ENCODE measurements at places on chromosomes 6 and 20.

- no peak for DNase-seq
Observed at GRCh38 chr20:63057171-63058117, 50.7 kb upstream of the BHLHE23 start.

GRCh38 chr6:106508834-106509233, 120.5 kb downstream of the RTN4IP1 start:
- no peak for DNase-seq

DNA sequence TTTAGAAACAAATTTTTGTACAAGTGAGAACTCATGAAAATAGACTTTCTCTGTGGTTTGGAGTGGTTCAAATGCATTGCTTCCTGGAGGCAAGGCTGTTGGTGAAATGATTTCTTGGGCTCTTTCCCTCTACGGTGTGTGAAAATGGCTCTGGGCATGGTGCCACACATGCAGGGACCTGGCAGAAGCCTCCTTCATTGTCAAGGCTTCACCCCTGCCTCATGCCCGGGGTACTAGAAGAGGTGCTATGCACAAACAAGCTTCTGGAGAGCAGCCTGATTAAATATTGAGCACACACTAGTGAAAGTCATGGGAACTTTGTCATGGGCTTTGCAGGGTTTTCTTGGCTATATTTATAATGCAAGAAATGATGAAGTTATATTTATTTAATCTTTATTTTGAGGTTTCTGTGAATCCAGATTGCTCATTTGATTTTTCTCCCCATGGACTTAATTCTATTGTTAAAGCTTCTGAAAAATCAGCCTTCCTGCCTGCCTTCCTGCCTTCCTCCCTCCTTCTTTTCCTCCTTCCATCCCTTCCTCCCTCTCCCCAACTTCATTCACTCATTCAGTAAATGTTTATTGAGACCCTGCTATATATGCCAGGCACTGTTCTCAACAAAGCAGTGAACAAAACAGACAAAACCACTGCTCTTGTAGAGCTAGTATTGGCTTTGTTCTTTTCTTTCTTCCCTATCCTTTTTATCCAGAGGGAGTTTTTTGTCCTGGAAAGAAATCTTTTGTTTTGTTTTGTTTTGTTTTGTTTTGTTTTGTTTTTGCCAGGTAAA, 21.0 kb downstream of the C6orf89 start:
- DNase-seq: no peak

GRCh38 chr6:44260011-44260410, 2.7 kb upstream of the SLC35B2 start:
- DNase-seq: no peak

- no peak for DNase-seq
Observed at GRCh38 chr20:38748861-38749149, 545 bp downstream of the ACTR5 start.

- no peak for DNase-seq
Observed at GRCh38 chr20:25045343-25045712, 12.6 kb downstream of the ACSS1 start.

DNA sequence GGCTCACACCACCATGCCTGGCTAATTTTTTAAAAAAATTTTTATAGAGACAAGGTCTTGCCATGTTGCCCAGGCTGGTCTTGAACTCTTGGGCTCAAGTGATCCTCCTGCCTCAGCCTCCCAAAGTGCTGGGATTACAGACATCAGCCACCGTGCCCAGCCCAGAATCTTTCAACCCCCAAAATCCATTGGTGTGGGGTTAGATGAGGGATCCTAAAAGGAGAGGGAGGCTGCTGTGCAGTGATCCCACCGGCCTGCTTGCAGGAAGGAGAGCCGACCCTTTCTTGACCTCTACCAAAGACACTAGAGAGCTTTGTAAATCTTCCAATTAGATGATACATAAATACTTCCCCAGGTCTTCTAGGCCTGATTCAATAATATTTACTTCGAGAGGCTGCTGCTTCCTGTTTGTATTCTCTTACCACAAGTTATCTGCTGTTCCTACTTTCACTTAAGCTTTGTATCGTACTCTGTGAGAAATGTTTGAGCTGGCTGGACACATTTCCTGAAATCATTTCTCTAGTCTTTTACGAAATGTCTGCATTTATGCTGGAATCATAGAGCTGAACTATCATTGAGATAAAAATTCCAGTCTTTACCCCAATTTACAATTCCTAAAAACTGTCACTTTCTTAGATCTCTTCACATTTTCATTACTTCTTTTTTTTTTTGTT, 49.3 kb upstream of the IER3 start:
- no peak for DNase-seq

GRCh38 chr6:87088076-87088475, 6.8 kb downstream of the CGA start:
- DNase-seq: no peak

GRCh38 chr6:130202782-130203181, 20.0 kb downstream of the SAMD3 start:
- DNase-seq: no peak

DNA sequence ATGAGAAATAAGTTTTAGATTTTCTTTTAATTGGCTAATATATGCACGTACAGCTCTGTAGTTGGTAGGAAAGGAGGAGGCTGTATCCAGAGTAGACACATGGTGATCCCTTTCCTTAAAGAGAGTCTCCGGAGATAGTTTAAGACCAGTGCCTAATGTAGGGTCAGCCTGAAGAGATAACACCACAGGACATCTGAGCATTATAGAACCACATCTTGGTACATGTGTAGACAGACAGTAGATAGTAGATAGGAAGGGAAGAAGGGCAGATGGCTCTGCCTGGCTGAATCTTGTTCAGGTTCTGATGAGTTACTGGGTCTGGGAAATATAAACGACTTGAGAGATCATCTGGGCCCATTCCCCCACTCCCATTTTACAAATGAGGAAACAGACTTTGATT, 18.5 kb downstream of the CHMP4B start:
- no peak for DNase-seq

DNA sequence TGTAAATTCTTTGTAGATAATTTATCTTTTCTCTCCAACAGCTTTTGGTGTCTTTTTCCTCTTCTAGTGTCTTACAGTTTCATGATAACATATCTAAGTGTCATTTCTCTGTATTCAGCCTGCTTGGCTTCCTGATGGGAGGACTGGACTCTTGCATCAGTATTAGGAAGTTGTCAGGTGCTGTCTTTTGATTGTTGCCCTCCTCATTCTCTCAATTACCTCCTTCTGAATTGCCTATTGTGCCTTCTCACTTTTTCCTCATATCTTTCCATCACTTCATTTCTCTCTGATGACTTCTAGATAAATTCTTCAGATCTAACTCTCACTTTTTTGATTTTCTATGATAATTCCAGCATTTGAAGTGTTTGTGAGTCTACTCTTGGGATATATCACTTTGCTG, 154.4 kb upstream of the MLIP start:
- no peak for DNase-seq

GRCh38 chr6:70210462-70210861, 92.4 kb downstream of the COL9A1 start:
- DNase-seq: no peak
